ENCODE measurements at places on chromosomes 1 and 21. TPM values are rescaled to one million over a fixed set of nuclear protein-coding genes. Genes with fewer than 3 reads are reported as not detected.

DNA sequence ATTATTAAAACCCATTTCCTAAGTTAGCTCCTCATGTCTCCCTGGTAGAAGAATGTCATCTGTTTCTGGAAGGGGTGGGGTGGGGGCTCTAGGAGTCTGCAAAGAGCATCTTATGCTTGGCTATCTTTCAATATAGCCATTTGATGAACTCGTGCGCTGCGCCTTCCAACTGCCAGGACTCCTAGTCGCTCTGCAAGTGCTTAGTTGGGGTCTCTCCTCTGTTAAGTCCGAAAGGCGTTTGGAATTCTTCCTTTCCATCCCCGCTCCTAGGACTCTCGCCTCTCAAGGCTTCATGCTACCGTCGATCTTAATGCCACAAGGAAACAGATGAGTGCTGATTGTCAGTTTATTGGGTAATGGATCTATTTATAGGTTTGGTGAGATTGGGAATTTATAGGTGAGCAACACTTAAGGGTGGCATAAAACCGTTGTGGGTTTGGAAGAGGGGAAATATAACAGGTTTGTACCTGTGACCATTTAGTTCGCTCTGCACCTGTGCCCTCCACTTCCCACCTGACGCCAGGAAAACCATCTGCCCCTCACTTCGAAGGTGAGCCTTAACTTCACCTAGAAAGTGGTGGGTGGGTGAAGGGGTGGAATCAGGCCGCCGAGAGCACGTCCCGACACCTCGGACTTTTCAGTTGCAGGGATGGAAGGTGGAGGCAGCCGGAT lies 1.1 kb downstream of the KCNH1 start:
- H3K36me3 ChIP-seq = no peaks in the 10 kb centered on the region
- no peak overlapping the region for H3K27ac ChIP-seq
- H3K4me3 ChIP-seq = no peak overlapping the region
- peaks cover 13% of the 10 kb centered on the region for H3K4me1 ChIP-seq
- H3K27me3 ChIP-seq = peaks cover 51% of the 10 kb centered on the region

Gene ZSCAN20
- 4.3 TPM for total RNA-seq

Gene MATN1
- not detected for total RNA-seq

Gene SPATA17
- 0.26 TPM for total RNA-seq

Gene WNT2B
- 8.5 TPM for total RNA-seq

All from upper lobe of right lung (tissue), 1 donor.